Natural killer cell treated with Interleukin-12 subunit alpha and Interleukin-12 subunit beta and Interleukin-15 and Interleukin-18, amount 100 ng/mL, for 72 hours (primary cell): ENCODE measurements at places on chromosomes 1 and 21.

- no peak for DNase-seq
Observed at GRCh38 chr1:147849098-147849895, 53.3 kb upstream of the GJA8 start.

GRCh38 chr21:39809936-39810335 lies 57.3 kb upstream of the PCP4 start:
- no peak for DNase-seq

DNA sequence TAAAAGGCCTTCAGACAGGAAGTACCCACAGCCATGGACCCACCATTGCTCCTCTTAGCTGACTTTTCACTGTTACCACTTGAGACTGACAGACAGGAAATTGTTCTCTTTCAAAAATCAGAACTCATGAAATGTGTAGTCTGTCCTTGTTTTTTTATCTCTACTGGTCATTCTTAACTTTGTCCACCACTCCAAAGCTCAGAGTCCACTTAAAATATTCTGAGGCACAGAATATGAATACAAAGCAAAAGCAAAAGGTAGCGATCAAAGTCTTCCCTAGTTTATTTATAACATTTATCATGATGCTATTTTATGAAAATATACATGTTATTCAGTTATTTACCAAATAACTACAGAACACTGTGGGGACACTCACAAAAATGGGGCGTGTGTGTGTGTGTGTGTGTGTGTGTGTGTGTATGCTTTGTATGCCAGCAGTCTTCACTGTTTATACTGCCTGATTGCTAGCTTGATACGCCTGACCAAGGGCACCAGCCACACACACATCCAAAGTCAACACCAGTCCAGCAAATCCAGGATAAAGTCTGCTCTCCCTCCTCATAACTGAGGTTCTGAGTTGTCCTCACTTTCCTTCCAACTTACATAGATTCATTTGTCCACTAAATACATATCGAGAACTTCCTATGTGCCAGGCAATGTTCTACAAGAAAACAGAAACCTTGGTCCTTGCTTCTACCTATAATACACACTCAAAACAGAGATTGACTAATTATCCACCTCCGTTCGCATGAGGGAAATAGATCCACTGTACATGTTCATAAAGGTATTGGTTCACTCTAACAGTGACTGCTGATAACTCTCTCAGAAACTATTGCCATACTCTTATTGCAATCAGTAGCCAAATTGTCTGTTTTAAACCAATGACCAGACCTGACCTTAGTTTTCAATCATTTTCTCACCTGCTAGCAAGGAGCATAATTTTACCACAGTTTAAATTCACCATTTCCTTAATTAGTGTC lies 79.4 kb downstream of the ERICH3 start:
- no peak for DNase-seq

DNA sequence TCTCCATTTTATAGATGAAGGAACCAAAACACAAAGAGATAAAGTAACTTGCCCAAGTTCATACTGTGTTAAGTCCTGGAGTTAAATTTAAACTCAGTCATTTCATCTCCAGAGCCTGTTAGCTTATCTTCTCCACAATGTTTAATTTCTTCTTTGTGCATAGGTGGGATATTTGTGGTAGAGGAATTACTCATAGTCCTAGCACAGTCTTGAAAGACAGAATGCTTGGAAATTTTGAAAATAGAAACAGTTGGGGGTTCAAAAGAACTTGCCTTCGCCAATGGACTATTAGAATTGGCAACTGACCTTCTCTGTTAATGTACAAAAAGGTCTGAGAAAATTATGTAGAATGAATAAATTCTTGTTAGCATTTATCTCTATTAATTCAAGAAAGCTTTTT lies 832.0 kb upstream of the PRMT6 start:
- no peak for DNase-seq

- no peak for DNase-seq
Observed at GRCh38 chr1:34057347-34058130, 107.5 kb downstream of the CSMD2 start.

- DNase-seq, result no peak
Observed at GRCh38 chr1:68459796-68460195, 10.0 kb upstream of the RPE65 start.

DNA sequence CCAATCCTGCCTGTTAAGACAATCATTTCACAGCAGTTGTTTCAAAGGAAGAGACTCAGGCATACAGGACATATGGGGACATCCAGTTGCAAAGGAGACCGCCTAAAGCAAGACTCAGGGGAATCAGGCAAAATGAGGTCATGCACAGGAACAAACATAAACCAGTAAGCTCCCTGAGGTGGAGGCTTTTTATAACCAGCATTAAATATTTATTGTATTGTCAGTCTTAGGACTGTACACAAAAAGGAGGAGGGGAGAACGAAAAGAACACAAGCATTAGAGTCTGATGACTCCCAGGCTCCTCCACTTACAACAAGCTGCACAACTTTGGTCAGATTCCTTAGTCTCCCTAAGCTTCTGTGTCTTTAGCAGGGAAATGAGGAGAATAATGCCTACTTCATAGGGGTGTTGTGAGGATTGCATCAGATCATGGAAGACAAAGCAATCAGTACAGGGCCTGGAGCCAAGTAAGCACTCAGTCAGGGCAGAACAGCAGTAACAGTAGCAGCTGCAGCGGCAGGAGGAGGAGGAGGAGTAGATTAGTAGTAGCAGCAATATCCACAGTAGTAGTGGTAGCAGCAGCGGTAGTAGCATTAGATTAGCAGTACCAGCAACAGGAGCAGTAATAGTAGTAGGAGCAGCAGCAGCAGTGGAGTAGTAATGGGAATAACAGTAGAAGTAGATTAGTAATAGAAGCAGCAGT lies 54.2 kb upstream of the SPATA6 start:
- DNase-seq, result no peak

DNA sequence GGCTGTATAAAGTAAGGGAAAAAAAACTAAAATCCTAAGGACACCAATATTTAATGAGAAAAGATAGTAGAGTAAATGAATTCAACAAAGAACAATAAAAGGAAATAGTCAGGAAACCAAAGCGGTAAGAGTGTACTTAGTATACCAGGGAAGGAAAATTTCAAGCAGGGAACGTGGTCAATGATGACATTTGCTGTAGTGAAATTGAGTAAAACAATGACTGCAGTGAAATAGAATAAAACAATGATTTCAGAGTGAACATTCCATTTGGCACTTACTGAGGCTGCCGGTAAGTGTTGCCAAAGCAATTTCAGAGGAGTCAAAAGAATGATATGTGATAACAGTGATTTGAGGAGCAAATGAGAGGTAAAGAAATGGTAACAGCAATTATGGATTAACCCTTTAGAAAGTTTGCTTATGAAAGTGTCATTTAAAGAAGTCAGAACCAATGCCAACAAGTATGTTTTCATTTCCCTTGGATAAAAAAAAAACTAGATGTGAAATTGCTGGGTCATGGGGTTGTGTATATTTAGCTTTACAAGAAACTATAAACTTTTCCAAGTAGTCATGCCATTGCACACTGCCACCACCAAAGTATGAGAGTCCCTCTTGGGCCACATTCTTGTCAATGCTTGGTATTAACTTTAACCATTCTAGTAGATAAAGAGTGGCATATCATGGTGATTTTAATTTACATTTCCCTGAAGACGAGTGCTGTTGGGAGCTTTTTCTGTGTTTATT lies 50.5 kb downstream of the VCAM1 start:
- no peak for DNase-seq

GRCh38 chr1:209150114-209150513 lies 433.4 kb upstream of the CAMK1G start:
- no peak for DNase-seq

DNA sequence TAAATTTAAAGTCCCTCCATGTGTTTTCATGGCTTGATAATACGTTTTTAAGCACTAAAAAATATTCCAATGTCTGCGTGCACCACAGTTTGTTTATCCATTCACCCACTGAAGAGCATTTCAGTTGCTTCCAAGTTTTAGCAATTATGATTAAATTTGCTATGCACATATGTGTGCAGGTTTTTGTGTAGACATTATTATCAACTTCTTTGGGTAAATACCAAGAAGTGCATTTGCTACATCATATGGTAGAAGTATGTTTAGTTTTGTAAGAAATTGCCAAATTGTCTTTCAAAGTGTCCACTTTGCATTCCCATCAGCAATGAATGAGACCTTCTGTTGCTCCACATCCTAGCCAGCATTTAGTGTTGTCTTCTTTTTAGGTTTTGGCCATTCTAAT lies 550.0 kb downstream of the BRINP3 start:
- DNase-seq, result no peak

DNA sequence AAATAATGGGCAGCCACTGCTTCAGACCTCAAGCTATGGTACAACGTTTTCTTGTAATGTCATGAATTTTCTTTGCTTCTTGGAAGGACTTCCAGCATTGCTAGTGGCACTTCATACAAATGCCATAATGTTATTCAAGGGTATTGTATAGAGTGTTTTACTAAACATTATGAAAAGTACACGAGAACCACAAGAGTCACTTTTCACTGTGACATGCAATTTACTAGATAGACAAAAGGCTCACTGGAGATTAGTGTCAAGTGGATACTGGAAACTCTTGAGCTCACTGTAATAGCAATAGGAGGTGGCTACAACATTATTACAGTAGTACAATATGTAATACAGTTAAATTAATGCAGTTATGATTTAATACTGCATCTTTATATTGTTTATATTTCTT lies 5.3 kb upstream of the OLFM3 start:
- no peak for DNase-seq

DNA sequence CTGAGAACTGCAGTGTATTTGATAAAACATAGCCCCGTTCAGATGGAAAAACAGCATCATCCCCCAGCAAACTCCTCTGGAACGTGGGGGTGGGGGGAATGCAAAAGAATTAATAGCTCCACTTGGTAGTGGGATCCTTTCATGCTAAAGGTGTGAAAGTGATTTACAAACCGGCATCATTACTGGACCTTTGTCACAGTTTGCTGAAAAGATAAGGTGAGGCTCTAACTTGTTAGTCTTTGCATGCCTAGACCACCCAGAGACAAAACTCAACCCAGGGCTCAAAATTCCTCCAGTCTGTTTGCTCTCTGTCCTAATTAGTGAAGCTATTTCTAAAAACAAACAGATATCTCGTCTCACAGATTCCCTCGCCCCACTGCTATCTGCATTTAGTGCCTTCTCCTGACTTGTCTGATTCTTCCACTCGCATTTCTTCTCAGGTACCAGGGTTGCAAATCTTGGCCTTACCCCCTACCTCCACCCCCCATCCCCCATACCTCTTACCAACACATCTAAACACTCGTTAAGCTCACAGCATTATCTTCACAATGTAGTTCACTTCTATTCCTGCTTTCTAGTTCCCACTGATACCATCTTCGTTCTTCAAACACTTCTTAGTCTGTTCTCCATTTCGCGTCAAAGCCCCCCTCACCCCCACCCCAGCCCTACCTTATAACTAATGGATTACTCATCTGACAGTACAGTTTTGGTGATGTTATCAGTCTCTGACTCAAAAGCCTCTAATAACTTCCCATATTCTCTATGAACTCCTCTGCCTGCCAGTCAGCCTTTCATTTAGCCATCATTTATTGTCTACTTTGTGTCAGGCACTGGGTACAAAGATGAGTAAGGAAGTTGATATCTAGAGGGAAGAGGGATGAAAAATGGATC lies 11.8 kb downstream of the IER5 start:
- DNase-seq, result no peak

GRCh38 chr21:35974775-35975174 lies 85.6 kb downstream of the SETD4 start:
- no peak for DNase-seq

DNA sequence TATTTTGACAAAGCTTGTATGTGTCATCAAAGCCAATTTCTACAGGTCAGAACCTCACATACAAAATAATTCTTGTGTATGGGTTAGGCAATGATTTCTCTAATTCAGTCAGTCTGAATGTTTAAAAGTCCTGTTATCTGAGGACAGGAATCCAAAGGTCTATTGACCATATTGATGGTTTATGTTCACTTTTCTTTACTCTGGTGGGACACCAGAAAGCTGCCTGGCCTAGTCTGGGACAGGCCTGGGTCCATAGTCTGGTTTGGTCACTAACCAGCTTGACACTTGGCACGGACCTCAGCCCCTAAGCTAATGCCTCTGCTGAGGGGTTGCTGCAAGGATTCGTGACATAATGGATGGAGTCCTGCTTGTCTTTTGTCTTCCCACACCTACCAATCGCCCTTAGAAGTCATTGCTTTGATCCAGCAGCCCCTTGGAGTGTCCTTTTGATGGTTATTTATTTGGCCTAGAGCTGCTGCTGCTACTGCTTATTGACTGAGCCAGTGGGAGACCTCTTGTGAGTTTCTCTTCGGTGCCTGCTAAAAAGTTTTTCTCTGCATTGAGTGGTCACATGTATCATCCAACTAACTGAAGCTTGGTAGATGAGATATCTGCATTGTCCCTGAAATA lies 15.7 kb downstream of the IFNAR2 start:
- DNase-seq, result no peak

GRCh38 chr1:37259019-37259418 lies 215.4 kb upstream of the ZC3H12A start:
- no peak for DNase-seq

DNA sequence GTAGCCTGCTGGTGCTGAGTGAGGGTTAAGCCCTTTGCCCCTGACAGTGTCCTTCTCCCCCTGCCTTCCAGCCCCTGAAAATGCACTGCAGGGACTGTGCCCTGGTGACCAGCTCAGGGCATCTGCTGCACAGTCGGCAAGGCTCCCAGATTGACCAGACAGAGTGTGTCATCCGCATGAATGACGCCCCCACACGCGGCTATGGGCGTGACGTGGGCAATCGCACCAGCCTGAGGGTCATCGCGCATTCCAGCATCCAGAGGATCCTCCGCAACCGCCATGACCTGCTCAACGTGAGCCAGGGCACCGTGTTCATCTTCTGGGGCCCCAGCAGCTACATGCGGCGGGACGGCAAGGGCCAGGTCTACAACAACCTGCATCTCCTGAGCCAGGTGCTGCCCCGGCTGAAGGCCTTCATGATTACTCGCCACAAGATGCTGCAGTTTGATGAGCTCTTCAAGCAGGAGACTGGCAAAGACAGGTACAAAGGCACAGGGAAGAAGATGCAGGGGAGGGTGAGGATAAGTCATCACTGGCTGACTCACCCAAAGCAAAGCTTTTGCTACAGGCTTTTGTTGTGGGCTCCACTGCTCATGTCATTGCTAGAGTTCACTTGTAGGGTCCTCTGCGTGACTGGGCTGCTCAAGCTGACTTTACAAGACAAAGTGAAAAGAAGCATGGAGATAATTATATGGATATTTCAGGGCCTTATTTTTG lies 174.9 kb downstream of the PIGK start:
- DNase-seq, result no peak

DNA sequence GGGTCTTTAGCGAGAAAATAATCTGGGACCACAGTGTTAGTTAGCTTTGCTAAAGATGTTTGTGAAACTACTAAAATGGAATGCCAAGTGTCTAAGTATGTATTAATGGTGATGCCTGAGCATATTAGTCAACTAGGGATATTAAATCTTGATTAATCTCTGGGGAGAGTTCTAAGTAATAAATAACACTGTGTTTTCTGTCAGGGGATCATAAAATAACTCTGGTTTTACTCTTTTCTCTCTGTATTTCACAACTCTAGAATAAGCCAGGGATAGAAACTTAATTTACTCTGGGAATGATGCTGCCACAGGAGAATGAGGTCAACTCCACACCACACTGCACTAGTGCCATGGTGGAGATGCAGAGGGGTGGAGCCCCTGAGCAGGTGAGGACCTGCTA lies 399.2 kb downstream of the PTBP2 start:
- no peak for DNase-seq
